ENCODE measurements at places on chromosomes 3 and 15.

DNA sequence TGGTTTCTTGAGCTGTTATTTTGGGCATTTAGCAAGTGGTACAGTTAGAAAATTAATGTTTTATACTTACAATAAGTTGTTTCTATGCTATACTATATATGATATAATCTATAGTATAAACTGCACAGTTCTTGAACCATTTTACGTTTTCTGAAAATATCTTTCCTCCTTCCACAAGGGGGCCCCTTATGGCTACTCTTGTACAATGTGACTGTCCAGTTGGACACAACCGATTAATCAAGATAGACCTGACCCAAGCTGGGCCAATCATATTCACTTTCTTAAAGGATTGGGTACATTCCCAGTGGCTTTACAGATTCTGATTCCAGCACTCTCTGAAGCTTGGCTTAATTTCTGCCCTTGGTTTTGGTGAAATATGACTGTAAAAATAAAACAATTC lies 953.4 kb downstream of the AGBL1 start:
- DNase-seq, result no peak

DNA sequence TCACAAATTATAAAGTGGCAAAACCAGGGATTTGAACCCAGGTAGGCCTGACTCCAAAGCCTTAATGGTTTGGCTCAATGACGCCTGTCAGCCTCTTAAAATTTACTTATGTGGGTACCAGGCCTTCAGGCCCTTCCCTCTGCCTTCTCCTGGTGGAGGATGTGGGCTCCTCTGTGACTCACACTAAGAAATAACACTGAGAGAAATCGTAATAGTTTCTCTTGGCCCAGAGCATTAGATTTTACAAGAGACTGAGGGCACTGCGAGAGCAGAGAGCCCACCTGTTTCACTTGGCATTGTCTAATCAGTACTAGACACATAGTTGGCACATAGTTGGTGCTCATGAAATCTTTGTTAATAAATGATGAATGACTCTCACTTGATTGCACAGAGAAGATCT lies 505.2 kb downstream of the SHQ1 start:
- DNase-seq, result peak; percentile 51

DNA sequence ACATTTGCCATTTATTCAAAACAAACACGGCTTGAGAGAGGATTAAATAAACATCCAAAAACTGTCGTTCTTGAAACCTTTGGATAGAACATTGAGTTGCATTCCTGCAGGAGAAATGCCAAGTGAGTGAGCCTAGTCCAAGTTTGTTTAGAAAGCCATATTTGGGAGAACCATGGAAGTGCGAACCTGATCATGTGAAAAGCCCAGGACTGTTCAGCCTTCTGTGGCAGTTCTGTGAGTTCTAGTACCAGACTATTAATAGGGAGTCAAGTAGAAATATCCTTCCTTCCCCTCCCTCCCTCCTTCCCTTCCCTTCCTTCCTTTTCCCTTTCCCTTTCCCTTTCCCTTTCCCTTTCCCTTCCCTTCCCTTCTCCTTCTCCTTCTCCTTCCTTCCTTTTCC lies 470.4 kb downstream of the LPP start:
- no peak for DNase-seq

DNA sequence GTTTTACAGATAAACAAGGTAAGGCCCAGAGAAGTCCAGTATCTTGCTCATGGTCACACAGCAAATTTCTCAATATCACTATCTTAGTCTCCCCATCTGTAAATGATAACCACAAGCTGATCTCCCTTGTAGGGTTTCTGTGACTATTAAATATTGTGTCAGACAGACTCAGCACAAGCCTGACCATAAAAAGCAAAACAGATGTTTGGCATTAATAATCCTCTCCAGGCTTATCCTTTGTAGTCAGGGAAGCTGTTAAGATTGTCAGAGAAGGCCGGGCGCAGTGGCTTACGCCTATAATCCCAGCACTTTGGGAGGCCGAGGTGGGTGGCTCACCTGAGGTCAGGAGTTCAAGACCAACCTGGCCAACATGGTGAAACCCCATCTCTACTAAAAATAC lies 173.2 kb upstream of the PRICKLE2 start:
- DNase-seq, result no peak

GRCh38 chr15:29822100-29822683 lies at the start of gene TJP1:
TSS of gene TJP1 (minus strand) at chr15:29822468. CDS start at chr15:29822028, 440 bp downstream.
- DNase-seq, result no peak

- no peak for DNase-seq
Measured at GRCh38 chr3:135243616-135244015, 448.6 kb downstream of the EPHB1 start.

- no peak for DNase-seq
Measured at GRCh38 chr15:37885651-37886050, 48.8 kb upstream of the TMCO5A start.

DNA sequence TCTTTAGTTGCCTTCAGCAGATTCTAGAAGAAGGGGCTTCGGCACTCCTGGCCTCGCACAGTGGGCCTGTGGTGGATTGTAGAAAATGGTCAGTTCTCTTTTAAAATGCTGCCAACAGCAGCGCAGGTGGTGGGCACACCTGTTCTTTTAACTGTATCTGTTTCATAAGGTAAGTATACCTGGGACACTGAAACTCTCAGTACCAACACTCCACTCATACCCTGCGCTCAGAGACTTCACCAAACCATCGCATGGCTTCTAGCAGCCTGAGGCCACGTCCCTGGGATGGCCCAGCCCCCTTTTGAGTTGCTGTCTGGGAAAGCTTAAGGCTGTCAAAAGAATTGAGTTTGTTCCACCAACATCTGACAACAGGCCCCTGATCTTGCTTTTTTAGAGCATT lies 56.7 kb upstream of the MCF2L2 start:
- no peak for DNase-seq

DNA sequence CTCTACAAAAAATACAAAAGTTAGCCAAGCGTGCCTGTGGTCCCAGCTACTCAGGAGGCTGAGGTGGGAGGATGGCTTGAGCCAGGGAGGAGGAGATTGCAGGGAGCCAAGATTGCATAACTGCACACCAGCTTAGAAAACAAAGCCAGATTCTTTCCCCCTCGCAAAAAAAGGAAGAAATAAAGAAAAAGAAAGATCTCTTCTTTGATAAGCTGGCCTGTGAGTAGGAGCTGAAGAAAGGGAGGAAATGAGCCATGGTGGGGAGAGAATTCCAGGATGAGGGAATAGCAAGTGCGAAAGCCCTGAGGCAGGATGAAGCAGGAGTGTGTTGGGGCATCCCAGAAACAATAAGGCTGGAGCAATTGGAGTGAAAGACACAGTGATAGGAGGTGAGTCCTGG lies 24.5 kb upstream of the TOP2B start:
- DNase-seq, result no peak

DNA sequence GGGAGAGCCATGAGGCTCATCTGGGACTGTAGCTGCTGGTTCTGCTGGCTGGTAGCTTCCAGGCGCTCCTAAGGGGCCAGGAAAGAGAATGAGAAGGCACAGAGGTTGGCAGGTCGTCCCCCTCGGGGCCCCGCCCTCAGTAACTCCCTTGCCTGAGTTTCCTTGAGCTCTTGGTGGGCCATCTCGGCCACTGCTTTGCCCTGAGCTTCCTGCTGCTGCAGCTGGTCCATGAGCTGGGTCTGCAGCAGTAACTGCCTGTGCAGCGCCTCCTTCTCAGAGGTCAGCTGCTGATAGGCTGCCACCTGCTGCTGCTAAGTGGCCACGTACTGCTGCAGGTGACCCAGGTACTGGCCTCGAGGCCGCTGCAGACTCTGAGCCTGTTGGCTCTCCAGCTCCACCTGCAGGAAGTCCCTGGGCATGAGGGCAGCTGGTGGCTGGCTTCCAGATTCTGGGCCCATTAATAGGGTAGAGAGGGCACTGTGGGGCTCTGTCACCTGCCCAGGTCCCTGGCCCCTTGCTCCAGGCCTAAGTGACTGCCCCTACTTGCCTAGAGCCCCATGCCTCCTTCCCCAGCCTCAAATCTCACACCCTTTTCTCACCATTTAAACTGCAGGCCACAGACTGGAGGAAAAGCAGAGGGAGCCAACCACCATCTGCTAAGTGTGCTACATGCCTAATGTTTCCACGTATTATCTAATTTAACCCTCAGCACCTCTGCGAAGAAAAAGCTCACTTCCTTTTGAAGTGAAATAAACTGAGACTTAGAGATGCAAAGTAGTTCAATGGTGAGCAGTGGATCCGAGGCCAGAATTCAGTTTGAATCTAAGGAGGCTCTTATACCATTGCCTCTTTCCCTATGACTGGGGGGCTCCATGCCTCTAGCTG lies 10.8 kb upstream of the VPS33B start:
- peak; percentile 43 for DNase-seq

DNA sequence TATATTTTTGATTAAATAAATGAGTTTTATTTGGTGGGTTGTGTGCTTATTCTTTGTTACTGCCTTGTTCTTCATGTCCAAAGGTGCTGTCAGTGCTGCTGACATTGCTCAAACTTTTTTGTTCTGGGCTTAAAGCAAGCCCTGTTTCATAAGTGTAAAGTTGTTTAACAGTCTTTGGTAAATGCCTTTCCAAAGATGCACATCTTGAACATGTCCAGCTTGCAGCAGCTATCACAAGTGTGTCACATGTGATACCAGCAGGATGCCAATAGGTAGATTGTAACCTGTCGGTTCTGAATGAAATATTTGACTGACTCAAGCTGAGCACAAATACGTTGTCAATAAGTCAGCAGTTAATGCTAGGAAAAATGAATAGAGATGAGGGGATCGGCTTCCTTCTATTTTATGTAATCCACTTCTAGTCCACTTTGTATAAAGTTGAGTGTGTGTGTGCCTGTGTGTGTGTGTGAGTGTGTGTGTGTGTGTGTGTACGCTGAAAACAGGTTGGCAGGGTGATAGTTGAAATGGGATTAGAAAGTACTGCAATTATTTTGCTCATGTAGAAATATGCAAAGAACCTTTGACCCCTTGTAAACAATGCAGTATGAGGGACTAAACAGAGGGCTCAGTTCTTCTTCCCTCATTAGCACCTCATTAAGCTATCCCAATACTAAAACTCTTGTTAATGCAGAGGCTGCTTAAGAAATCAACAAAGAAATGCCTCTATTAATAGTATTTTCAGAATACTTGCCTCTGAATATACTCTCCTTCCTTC lies 986.5 kb downstream of the TUSC7 start:
- DNase-seq, result no peak

DNA sequence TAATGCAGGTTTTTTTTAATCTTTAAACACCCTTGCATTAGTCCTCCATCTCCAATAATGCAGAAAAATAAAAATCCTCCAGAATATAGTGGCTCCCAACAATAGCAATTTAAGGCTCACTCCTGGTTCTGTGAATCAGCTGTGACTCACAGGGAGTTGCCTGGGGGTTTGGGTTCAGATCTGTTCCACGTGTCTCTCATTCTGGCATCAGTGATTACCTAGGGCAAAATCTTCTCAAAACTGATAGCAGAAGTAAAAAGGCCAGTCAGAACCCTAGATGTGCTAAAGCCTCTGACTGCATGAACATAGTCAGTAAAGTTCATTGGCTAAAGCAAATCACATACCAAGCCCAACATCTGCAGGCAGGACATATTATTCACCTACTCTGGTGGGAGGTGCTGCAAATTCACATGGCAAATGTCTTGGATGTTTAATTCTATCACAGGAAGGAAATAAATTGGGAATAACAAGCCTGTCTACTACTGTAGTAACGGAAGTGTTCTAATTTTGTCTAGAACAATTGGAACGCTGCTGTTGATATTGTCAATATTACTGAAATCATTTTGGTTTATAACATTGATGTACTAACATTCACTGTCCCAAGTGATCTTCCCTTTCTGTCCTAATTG lies 364.1 kb upstream of the CNTN4 start:
- no peak for DNase-seq

DNA sequence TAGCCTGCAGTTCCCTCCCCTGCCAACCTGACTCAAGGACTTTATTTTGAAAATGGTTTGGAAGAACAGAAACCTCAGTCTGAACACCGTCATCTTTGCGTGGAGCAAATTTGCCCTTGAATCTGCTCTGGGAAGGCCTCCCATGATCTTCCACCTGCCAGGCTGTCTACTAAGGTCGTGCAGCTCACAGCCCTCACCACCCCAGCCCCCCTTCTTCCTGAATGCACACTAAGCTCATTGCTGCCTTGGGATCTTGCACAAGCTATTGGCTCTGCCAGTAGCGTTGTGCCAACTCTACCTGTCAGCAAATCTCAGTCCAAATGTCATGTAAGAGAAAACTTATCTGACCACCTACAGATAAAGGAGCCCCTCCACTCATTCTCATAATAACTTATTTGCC lies 141.5 kb downstream of the USP13 start:
- DNase-seq, result no peak

GRCh38 chr15:61038910-61039309 lies 190.2 kb downstream of the RORA start:
- DNase-seq, result no peak

- DNase-seq, result no peak
Measured at GRCh38 chr3:66427352-66427751, 73.5 kb downstream of the LRIG1 start.

GRCh38 chr3:5122741-5123706 lies 932 bp downstream of the ARL8B start:
- no peak for DNase-seq

- no peak for DNase-seq
Measured at GRCh38 chr3:49790626-49791411, 4.5 kb upstream of the IP6K1 start.

- DNase-seq, result no peak
Measured at GRCh38 chr3:49610666-49611280, 56.5 kb downstream of the BSN start.

GRCh38 chr15:73604477-73604876 lies 28.7 kb downstream of the NPTN start:
- no peak for DNase-seq

- DNase-seq, result peak; percentile 15
Measured at GRCh38 chr3:98732286-98733052, 30.7 kb upstream of the ST3GAL6 start.

DNA sequence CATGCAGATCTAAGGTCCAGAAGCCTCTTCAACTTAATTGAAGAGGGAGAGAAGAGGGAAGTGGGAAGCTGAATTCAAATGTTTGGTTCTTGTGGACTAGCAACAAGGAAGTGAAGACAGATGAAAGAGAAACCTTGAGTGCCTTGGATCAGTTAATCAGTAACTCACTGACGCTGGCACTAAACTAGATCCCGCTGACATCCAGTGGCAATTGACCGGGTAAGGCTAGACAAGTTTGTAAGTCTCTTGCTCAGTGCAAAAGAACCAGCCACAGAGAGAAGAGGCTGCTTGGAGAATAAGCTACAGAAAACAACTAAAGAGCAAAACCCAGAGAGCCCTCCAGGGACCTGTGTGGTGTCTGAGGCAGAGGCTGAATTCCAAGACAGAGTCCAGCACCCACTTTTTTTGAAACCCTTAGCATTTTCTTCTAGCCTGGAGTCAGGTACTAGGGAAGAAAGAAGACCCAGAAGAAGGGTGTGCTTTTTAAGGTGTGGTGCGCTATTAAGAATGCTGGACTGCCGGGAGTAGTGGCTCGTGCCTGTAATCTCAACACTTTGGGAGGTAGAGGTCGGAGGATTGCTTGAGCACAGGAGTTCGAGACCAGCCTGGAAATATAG lies 6.9 kb downstream of the PLCH1 start:
- DNase-seq, result no peak

- DNase-seq, result no peak
Measured at GRCh38 chr15:97783240-97783639, 177.3 kb upstream of the ARRDC4 start.

- DNase-seq, result no peak
Measured at GRCh38 chr15:67805008-67805665, 20.2 kb upstream of the SKOR1 start.

GRCh38 chr3:186108106-186108940 lies 566 bp downstream of the ETV5 start:
- no peak for DNase-seq
